ENCODE measurements at places on chromosomes 1 and 21.

GRCh38 chr1:209342441-209343175 is 240.9 kb upstream of the CAMK1G start:
- no peak for DNase-seq

DNA sequence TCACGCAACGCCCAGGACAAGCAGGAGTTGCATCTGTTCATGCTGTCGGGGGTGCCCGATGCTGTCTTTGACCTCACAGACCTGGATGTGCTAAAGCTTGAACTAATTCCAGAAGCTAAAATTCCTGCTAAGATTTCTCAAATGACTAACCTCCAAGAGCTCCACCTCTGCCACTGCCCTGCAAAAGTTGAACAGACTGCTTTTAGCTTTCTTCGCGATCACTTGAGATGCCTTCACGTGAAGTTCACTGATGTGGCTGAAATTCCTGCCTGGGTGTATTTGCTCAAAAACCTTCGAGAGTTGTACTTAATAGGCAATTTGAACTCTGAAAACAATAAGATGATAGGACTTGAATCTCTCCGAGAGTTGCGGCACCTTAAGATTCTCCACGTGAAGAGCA is 60.4 kb upstream of the ZNF326 start:
- no peak for DNase-seq

DNA sequence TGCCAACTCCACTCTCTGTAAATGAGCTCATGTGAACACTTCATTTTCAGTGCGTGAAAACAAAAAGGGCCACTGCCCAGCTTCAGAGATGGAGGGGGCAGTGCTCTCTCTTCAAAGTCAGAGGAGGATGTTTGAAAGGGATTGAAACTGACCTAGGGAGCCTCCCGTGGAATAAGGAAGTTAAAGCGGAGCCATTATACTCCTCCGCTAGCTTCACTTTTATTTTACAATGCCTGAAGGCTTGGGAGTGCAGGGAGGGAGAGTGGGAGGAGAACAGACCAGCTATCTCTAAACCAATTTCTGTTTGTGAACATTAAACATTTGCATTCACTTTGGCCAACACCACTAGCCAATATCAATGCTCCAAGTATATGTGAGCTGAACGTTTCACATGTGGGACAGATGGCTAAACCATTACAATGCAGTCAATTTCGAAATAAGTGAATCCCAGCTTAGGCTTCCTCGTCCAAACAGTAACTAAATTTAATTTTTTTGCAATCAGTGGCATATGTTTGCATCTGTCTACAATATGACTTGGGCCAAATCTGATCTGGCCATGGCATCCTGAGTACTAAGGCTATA is 126.9 kb downstream of the ESRRG start:
- DNase-seq, result peak; percentile 19

- DNase-seq, result no peak
Measured at GRCh38 chr1:9260059-9260766, 25.6 kb downstream of the H6PD start.

DNA sequence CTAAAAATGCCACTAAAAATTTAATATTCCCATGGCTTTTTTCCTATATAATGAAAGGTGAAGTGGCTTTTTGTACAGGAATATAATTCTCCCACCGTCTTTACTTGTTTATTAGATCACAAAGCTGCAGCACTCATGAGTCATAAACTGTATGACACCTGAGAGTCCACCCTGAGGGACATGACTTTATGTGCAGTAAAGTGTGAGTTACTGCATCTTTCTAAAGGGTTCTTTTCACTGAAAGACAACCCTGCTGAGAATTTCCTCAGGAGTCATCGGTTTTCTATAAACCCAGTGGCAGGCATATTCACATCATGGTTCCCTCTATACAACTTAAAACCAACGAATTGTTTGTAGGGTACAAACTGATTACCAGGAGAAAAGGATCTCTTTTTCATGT is 77.4 kb downstream of the APP start:
- DNase-seq, result no peak

DNA sequence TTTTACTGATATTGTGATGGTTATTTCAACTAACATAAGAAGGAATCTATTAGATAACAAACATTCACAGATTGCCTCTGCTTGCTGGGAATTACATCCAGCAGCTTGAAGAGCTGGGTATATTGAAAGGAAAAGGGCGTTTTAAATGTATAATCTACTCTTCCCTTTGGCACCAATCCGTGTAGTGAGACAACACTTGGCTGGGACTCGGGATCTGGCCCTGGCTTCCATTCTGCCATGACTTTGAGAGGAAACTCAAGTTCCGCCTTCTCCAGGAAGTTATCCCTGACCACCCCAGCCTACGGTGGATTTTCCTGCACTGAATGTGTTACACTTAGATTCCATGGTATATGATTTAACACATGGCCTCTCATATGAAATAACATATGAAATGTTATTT is 86.9 kb upstream of the UBE2U start:
- DNase-seq, result no peak

GRCh38 chr1:6967431-6968111 is 182.3 kb downstream of the CAMTA1 start:
- DNase-seq, result no peak

DNA sequence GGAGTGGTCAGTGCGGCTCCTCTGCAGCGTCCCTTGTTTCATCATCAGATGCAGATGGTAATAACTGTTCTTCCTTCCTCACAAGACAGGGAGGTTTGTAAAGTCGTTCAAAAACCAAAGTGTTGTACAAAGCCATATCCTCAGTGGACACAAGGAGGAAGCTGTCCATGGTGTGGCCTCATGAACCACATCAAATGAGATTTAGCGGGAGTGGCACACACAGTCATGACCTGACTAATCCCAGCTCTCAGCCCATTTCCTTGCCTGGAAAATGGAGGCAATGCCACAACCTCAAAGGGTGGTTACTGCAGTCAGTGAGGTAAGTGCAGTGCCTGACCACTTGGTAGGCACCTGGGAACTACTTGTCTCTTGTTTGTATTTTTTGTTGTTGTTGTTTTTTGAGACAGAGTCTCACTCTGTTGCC is 13.4 kb downstream of the ENTREP3 start:
- no peak for DNase-seq

DNA sequence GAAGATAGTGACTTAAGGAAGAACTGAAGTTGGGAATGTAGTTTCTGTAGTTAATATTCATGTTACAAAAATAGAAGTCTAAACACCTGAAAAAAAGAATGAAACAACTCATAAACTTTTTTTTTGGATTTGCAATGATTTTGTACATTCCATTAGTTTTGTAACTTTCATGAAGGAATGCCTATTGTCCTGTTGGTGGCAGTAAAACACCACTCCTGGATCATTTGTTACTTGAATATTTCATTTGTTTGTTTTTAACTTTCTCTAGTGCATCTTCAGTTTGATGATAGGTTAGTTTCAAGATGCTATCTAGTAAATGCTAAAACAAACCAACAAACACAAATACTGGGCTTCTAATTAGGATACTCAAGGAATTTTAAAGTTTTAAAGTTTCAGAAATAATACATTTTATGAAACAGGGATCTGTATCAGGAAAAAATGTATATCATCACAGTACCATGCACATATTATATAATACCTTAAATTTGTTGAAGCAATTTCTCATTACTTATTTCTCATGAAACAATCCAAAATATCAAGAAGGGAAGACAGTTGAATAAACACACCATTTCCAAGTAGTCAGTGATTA is 229.7 kb upstream of the CACYBP start:
- DNase-seq, result peak; percentile 10

DNA sequence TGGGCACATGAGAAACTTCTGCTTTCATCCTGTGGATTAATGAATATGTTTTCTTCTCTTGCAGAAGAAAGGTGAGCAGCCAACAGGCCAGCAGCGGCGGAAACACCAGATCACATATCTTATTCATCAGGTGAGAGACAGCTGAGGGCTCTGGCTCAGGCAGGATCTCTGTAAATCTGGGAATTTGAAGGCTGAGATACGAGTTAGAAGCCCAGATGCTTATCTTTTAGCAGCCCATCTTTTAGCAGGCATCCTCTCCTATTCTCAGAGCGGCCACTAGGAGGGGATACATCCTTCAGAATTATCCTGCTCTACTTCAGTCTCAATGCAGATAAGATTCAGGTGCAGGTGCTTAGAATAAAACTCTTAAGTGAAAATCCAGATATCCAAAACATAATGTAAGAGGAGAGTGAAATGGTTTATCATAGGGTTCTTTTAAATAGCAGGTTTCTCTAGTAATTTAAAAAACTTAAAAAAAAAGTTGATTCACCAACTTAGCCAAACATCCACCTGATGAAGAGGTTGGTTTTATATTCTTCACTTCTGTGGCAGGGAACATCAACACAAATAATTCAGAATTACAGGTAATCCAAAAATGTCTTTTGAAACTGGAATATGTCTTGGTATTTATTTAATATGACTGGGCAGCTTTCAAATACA is 19.3 kb downstream of the SH2D2A start:
- DNase-seq, result no peak

- DNase-seq, result no peak
Measured at GRCh38 chr1:58768191-58768731, 15.6 kb downstream of the JUN start.

DNA sequence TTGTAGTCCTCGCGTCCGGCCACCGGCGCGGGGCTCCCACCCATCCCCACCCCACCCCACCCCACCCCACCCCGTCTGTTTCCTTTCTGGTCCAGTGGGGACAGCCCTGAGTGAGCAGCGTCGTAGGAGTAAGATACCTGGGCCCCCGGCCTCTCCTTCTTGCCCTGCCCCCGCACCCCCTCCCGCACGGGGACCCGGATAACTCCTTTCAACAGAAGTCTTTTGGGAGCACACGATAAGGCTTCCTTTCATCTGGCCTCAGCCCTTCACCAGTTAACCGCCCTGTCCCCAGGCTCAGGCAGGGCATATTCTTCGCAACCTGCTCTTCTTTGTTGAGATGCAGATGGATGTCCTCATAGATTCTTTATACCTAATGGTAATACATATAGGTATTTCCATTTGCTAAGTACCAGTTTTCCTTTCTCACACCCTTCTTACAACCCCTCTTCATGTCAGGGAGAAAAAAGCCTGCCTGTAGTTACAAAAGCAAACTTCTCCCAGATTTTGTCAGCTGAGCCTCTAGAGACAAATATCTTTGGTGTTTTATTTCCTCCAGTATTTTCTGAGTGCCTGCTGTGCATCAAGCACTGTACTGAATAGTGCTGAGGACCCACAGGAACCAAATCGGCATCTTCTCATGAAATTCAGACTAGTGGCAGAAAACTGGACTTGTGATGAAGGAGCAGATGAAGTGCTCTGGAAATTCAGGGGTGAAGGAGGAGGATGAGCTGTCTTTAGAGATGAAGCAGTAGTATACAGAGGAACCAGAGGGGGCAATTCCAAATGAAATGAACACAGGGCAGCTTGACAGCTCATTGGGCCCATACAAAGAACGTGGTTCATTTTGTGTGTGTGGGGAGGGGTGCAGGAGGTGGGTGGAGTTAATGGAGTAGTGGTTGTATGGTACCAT is 33.6 kb downstream of the SLC2A1 start:
- DNase-seq, result no peak

GRCh38 chr1:218476385-218476784 is 131.2 kb downstream of the TGFB2 start:
- DNase-seq, result no peak

DNA sequence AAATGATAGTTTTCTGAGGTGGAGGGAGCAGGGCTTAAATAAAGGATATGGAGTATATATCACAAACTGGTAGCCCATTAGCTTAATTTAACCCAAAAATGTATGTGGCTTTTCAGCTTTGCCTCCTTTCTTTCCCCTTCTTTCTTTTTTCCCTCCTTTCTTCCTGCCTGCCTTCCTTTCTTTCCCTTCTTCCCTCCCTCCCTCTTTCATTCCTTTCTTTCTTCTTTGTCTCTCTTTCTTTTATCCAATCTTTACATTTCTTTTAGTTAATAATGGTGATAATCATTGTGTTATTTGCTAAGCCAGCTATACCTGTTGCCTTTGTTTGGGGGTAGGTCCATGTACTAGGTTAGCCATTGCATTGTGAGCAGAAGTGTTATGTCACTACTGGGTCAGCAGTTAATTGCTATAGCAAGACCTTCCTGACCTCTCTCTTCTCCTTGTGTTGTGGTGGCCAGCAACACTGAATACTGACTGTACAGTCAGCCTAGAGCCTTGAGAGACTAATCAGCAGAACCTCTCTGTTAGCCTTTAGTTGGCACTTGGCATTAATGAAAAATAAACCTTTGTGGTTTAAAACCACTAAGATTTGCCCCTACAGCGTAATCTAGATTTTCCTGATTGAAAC is 5.1 kb downstream of the GORAB start:
- no peak for DNase-seq

- no peak for DNase-seq
Measured at GRCh38 chr1:207321790-207322645, 540 bp downstream of the CD55 start.

DNA sequence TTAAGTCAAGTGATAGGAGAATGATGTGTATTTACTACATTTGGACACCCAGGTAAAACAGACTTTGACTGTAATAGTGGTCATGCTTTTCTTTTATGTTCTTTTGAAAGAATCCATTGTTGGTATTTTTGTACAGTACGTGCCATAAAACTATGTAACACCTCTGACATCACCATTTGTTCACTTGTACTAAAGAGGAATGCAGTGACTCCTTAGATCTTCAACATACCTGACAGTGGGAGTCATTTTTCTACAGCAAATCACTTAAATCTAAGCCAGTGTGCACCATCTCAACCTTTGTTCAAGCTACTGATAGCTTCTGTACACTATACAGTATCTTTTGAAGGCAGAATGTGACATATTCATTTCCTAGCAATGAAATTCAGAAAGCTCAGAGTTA is 6.3 kb upstream of the PLD5 start:
- no peak for DNase-seq

- DNase-seq, result no peak
Measured at GRCh38 chr1:160550572-160551034, 27.5 kb upstream of the SLAMF6 start.

- no peak for DNase-seq
Measured at GRCh38 chr21:36630485-36631206, 68.3 kb upstream of the SIM2 start.

- no peak for DNase-seq
Measured at GRCh38 chr1:85199667-85200462, 951 bp downstream of the SYDE2 start.

GRCh38 chr1:202682477-202682876 is 27.8 kb downstream of the SYT2 start:
- DNase-seq, result no peak

- no peak for DNase-seq
Measured at GRCh38 chr1:17582124-17582774, 42.8 kb downstream of the ARHGEF10L start.

GRCh38 chr1:52679498-52679897 is 18.6 kb downstream of the COA7 start:
- no peak for DNase-seq

GRCh38 chr1:183554577-183554976 is 35.7 kb downstream of the NCF2 start:
- no peak for DNase-seq

- DNase-seq, result no peak
Measured at GRCh38 chr1:158101927-158102326, 78.8 kb upstream of the CD1D start.

DNA sequence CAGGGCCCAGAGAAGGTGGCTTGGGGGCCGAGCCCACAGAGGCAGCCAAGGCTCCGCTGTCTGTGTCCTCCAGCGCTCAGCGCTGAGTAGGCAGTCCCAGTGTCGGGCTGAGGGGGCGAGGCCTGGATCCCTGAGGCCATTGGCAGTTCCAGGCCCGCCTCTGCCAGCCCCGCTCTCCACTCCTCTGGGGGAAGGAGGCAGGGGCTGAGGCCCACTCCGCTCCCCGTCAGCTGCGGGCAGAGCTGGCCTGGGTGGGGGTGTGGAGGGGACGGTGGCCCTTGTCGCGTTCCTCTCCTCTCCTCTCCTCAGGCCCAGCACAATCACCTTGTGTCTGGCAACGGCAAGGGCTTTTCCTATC is 132.8 kb downstream of the CASZ1 start:
- DNase-seq, result no peak
